ENCODE measurements at places on chromosomes 6 and 20.

DNA sequence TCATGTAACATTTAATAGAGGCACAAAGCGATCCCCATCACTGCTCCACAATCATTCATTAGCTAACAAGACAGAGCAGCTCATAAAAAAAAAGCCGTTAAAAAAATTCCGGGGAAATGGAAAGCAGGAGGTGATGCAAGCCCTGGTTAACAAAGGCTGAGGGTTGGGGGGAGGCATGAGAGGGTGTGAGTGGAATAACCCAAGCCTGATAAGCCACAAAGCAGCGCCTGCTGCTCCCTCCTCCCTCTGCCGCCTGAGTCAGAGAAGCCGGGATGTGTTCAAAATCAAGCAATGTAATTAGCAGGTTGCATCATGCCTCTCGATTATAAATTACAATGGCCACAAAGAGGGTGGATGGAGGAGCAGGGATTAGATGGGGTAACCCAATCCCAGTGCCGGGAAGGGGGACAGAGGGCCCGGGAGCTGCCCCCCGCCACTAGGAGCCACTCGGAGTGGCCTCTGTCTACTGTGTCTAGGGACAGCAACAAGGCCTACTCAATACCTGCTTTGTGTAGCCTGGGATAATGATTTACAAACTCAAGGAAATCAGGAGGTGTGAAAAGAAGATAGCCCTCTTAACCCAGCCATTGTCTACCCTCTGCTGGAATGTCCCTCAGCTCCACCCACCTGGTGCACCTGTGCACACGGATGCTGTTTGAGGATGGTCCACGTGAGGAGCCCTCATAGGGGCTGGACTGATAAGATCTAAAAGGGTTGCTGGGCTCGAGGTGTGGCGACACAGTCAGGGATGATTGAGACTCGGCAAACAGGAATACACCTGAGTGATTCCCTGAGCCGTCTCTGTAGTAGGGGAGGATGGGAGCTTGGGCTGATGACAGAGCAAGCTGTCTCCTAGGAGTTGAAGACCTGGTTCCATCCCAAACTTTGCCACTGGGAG is 156.9 kb downstream of the VEGFA start:
- DNase-seq: peak; percentile 98

DNA sequence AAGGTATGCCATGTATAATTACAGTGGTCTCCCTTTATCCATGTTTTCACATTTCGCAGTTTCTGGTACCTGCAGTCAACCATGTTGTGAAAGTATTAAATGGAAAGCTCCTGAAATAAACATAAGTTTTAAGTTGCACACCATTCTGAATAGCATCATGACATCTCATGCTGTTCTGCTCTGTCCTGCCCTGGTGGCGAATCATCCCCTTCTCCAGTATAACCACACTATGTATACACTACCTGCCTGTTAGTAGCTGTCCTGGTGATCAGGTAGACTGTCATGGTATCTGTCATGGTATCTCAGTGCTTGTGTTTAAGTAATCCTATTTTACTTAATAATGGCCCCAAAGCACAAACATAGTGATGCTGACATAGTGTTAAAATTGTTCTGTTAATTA is 97.1 kb downstream of the ZFAND3 start:
- no peak for DNase-seq

DNA sequence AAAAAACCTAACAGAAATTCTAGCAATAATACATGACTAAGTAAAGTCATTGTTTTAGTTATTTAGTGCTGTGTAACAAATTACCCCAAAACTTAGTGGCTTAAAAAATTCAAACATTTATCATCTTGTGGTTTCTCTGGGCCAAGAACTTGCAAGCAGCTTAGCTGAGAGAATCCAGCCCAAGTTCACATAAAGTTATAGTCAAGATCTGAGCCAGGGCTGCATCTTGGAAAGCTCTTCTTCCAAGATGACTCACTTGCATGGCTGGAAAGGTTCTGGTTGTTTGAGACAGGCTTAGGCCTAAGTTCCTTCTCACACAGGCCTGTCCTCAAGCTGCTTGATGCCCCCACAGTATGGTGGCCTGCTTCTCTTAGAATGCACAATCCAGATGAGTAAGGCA is 217.8 kb upstream of the TSHZ2 start:
- DNase-seq: no peak

- no peak for DNase-seq
Measured at GRCh38 chr6:170145272-170145592, 145.6 kb downstream of the DLL1 start.

DNA sequence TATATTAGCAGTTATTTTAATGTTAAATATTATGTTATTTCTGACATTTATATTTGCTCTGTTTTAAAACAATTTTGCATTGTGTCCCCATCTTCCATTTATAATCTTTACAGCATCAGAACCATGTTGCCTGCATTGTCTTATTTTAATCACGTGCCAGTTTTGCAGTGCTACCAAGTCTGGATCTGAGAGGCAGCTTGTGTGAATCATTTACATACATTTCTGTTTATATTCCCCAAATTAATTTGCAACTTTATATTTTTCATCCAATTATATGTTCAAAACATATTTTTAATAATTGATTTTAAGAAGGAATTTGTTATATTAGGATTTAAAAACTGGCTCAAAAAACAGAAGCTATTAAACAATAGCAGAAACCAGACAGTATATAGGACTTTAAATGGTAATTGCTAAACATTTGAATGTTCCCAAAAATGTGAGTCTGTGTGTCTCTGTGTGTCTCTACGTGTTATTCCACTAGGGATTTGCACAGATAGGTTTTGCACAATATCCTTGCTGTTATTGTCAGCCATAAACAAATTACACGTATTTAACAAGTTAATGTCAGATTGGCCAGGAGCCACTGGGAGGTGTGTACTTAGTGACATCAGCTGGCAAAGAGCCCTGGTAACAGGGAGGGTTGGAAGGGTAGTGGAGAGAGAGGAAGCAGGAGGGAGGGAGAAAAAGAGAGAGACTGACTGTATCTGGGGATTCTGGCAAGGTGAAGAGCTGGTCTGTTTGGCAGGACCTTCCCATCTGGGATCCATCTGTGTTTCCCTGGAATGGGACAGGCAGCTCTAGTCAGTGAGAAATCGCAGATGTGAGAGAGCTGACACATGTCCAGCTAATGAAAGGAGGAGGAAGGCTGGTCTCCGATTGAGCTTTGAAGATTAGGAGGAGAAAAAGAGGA is 72.1 kb downstream of the CBFA2T2 start:
- DNase-seq: peak; percentile 79

GRCh38 chr6:157760589-157761330 is 62.3 kb upstream of the SNX9 start:
- no peak for DNase-seq

DNA sequence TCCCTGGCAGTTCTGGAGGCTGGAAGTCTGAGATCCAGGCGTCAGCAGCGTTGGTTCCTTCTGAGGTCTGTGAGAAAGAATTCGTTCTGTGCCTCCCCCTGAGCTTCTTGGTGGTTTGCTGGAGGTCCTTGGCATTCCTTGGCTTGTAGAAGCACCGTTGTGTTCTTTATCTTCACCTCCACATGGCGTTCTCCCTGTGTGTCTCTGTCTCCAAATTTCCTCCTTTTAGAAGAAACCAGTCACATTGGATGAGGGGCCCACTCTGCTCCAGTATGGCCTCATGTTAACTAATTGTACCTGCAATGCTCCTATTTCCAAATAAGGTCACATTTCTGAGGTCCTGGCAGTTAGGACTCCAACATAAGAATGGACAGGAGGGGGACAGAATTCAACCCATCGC is 73.0 kb upstream of the BACH2 start:
- no peak for DNase-seq

DNA sequence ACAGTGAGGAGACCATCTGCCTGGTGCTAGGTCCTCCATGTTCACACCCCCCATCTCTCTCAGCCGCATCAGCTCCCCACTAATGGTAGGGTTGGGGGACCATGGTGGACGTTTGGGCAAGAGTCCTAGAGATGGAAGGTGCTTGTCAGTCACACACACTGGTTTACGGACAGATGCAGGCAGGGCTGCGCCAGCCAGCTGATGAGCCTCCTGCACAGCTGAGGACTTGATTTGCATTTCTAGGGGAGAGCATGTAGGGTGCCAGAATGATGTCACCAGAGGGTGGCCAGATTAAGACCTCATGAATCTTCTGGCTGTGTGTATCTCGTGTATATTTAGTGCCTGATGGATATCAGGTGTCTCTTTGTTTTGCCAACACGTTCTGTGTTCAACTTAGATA is 28.6 kb downstream of the CST8 start:
- DNase-seq: no peak

GRCh38 chr6:133749427-133749826 is 139.5 kb upstream of the TCF21 start:
- no peak for DNase-seq

- DNase-seq: no peak
Measured at GRCh38 chr6:63521475-63522210, 50.6 kb upstream of the LOC128125822 start.

DNA sequence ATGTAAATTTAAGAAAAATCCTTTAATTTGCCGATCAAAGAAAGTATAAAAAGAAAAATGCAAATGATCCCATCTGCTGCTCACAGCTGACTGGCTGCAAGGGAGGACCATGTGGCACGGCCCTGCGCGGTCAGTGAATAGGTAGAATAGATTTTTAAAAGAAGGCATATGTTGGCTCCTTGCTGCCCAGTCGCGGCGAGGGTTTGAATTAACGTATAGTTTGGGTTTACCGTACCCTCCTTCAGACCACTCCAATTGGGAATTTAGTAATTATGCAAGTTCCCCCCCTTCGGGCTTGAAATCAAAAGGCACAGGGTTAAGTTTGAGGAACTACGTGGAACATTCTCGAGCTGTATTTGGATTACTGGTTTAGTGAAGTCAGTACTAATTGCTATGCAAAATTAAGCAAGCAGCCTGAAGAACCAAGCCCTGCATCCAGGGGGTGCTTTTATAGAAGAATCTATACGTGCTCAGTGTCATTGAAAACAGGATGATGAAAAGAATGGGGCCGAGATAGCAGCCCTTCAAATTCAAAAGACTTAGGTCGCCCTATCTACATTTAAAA is 1.1 kb upstream of the BEND3 start:
- DNase-seq: peak; percentile 92

GRCh38 chr6:35161776-35162607 is 20.9 kb upstream of the TCP11 start:
- DNase-seq: no peak

DNA sequence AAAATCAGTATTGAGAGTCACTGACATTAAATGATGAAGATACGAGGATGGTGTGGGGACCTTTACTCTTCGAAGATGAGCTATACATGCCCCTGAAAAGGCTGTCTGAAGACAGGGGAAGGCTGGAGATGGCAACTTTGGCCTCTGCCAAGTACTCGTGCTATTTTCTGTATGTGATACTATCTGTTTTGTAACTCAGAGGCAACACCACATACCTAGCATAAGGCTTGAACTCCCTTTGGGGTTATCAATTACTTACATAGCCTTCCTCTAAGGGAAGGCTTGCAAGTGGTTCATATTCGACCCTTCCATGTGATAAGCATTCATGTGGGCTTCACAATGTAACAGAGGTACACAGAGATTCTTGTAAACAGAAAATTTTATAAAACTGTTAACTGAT is 68.7 kb upstream of the FBXO30 start:
- DNase-seq: no peak

DNA sequence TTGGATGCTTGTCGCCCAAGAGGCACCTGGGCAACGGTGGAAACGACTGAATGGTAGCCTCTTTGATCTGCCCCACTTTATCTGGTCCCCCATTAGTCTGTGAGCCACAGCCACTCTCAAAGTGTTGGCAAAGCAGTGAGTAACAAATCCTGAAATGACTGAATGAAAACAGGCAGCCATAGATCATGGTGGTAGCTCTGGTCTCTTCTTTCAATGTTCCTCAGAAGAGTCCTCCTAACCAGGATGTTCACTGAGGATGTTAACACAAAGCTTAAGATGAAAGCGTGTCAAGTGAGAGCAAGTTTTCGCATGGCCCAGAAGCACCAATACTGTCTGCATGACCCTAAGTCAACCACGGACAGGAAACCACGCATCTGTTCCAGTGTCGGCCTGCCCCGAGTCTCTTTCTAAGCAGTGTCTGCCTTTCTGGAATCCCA is 107.3 kb downstream of the IRF4 start:
- DNase-seq: no peak

GRCh38 chr20:9149087-9149486 is 80.2 kb downstream of the PLCB4 start:
- DNase-seq: no peak

GRCh38 chr20:6665621-6666355 is 101.7 kb upstream of the BMP2 start:
- DNase-seq: no peak

- peak; percentile 40 for DNase-seq
Measured at GRCh38 chr6:75893058-75893775, 144.2 kb downstream of the MYO6 start.

GRCh38 chr6:109655761-109656262 is 35.2 kb downstream of the AK9 start:
- DNase-seq: no peak

- no peak for DNase-seq
Measured at GRCh38 chr6:108622641-108623298, 62.1 kb downstream of the FOXO3 start.

DNA sequence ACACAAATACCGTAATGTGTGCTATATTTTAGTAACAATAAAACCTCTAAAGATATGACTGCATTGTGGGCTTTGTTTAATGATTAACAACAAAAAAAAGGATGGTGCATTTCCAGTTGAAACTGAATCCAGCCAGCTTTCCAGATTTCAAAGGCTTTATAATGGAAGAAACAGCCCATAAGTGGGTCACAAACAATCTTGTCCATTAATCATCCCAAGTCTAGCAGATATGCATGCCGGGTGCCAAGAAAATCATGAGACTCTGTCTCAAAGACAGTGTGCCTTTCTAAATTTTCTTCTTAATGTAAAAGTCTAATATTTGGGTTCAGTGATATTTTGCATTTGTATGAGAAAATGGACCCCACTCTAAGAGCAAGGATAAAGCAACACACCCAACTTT is 20.6 kb upstream of the LAMP5 start:
- DNase-seq: no peak

DNA sequence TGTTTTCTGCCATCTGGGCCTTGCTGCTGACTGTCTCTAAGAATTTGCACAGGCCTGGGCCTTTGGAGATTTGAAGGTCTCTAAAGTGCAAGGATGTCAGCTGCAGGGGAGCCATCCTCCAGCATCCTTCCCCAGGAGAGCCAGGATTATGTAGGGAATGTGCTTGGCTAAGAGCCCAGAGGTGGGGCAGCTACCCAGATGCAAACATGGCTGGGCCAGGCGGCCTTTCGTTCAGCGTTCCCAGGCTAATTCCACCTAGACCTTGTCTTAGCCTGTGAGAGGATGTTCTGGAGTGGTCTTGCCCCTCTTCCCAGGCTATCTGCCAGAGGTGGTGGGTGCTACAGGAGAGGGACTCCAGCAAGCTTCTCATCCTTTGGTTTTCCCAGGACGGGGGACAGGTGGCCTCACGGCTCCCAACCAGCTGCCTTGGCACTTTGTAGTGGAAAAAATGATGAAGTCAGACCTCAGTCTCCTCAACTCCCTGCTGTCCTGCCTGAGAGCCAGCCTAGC is 7.7 kb upstream of the PTGIS start:
- DNase-seq: no peak

GRCh38 chr20:47605673-47606413 is 104.2 kb downstream of the NCOA3 start:
- no peak for DNase-seq

DNA sequence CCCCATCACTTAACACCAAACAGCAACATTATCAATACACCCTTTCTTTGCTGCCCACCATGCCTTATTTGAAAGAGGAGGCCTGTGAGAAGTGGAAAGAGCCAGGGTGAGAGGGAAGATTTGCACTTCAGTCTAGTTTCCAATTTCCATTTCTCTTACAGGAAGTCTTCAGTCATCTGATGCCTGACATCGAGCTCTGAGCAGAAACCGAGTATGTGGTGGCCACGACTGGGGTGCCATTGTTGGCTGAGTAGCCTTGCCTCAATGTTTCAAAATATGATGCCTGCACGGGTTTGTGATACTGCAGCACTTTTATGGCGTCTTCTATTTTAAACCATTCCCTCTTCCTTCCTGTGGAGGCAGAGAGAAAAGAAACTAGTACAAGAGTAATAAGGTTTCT is 39.8 kb upstream of the SMIM29 start:
- DNase-seq: no peak

All from NCI-H526 treated with DMSO at 0.1 percent for 48 hours (cell line).